ENCODE measurements at places on chromosomes 1 and 21.

DNA sequence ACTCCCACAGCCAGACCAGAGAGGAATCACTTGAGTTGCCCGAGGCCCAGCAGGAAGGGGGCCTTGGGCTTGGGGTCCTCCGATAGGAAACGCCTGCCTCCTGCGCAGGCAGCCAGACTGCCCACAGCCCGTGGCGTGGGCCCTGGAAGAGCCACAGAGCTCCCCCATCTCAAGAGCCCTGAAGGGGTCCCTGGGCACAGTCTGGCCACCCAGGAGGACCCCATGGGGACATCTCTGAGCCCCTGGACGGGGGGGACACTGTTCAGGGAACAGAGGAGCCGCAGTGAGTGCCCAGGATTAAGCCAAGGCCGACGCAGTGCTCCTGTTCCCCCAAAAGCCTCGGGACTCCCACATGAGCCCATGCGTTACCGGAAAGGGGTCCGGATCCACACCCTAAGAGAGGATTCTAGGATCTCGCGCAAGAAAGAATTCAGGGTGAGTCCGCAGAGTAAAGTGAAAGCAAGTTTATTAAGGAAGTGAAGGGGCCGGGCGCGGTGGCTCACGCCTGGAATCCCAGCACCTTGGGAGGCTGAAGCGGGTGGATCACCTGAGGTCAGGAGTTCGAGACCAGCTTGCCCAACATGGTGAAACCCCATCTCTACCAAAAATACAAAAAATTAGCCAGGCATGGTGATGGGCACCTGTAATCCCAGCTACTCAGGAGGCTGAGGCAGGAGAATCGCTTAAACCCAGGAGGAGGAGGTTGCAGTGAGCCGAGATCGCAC is 38.1 kb upstream of the LBR start:
- no peak for DNase-seq

DNA sequence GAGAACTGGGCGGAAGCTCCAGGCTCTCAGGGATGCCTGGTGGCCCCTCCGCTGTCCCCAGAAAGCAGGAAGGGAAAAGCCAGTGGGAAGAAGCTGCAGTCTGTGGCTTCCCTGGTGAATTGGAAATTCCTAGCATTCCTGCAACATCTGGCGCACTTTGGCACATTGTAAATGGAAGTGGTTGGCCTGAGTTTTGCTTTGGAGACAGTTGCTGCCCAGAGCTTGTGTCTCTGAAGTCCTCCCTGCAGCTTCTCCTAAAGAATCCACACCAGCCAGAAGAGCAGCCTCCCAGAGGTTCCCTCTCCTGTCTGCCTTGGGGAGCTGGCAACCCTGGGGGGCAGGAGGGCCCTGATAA is 48.2 kb downstream of the ARHGEF10L start:
- DNase-seq, result peak; percentile 98

DNA sequence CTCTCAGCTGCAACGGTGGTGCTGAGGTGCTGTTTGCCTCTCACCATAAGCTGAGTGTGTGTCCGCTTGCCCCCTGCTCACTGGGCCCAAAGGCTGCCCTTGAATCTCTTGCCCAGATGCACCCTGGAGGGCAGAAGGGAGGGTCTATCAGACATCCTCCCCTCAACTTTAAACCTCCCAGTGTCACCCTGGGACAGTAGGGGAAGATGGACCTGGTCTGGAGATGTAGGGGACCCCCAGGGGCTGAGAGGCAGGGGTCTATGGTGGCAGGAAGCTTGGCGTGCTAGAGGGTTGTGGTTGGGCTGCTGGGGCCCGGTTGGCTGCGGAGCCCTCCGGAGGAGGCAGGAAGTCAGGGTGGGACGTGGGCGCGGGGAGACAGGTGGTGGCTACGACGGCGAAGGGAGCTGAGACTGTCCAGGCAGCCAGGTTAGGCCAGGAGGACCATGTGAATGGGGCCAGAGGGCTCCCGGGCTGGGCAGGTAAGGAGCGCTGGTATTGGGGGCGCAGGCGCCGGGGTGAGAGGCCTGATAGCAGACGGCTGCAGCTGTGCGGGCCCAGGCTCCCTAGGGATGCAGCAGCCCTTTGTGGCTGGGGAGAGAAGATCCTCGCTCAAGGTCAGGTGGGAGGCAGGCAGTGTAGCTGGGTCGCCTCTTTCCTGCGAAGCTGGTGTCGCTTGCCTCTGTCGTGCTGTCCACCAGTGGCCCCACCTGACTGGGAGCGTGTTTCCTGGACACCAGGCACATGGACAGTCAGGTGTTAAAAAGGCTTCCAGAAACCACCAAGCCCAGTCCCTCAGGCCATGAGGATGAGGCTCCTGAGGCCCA is at the start of gene LCK:
Gene LCK (plus strand): TSS at position 373 of the 824 bp plus-strand sequence. CDS start 23,065 bp downstream, outside the sequence.
- DNase-seq, result no peak

DNA sequence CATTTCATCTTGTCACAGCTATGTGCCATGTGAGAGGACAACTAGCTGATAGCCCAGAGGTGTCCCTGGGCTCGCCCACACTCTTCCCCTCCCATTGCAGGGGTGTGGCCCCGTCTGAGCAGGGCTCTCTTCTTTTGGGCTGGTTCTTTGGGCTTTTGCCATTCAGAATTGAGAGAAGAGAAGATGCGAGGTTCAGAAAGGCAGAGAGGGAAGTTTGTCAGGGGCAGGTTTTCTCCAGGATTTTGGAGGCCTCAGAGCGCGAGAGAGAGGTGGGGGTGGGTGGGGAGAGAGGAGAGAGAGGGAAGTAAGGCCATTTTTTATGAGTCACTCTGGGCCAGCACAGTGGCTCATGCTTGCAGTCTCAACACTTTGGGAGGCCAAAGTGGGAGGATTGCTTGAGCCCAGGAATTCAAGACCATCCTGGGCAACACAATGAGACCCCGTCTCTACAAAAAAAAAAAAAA is 5.2 kb downstream of the IFI6 start:
- no peak for DNase-seq

- DNase-seq, result no peak
These were observed 204.7 kb downstream of the HLX start for GRCh38 chr1:221083902-221084301.

- peak; percentile 83 for DNase-seq
These were observed 509.8 kb downstream of the AMY1C start for GRCh38 chr1:104259481-104259880.

GRCh38 chr21:42346441-42346840 is 4.4 kb downstream of the TFF2 start:
- no peak for DNase-seq

DNA sequence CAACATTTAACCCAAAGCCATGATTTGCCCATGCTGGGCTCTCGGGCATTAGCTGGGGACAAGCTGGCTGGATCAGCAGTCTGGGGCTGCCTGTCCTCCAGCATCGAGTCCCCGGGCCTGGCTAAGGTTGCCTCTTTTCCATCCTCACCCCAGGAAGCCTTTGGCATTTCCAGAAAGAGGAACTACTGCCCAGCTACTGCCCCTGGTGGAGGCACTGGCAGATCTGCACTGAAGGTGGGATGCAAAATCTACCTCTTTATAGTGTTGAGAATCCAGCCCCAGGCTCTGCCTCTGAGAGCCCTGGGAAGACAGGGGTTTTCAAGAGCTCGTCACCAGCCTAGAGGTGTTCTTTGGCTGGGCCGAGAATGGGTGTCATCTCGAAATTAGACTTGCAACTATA is 635.9 kb downstream of the MATN1 start:
- DNase-seq, result peak; percentile 79

- peak; percentile 12 for DNase-seq
These were observed 70.9 kb upstream of the SAMSN1 start for GRCh38 chr21:14617040-14617393.

DNA sequence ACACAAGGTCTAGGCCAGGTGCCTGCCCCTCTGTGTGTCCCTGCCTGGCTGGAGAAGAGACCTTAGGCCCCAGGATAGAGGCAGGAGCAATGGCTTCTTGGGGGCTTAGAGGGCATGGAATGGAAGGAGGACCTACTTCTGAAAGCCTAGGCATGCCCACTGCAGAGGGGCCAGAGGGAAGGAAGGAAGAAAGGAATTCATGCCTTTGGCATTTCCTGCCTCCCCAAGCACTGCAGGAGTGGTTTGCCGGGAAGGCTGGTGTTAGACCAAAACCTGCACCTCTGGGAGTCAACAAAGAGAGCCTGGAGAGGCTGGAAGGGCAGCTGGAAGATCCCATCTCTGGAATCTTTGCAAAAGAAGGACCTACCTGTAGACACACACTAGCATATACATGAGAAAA is 50.7 kb upstream of the KCNE2 start:
- peak; percentile 22 for DNase-seq

DNA sequence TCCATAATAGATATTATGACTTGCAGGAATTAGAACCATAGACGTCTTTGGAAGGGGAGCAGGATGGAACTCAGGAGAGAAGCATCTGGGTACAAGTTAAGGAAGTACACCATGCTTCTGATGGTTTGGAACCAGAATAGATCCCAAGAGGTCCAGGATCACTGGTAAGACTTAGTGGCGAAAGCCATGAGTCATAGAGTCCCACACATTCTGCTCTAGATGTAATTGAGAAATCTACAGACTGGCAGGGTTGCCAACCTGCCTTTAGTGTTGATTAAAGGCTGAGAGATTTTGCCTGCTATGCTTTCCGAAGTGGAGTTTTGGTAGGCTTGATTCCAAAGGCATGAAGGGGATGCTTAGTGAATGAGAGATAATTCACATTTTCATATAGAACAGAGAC is 57.1 kb upstream of the C1orf87 start:
- no peak for DNase-seq
